ENCODE measurements at places on chromosomes 1 and 21. TPM values are rescaled to one million over a fixed set of nuclear protein-coding genes. Genes with fewer than 3 reads are reported as not detected.

- no peak for DNase-seq
Observed at GRCh38 chr1:59063501-59063900, 233.4 kb upstream of the FGGY start.

- no peak for DNase-seq
Observed at GRCh38 chr21:28455253-28455600, 537.5 kb downstream of the LTN1 start.

HSD3B2 gene
- polyA plus RNA-seq = 3.0 TPM

DNA sequence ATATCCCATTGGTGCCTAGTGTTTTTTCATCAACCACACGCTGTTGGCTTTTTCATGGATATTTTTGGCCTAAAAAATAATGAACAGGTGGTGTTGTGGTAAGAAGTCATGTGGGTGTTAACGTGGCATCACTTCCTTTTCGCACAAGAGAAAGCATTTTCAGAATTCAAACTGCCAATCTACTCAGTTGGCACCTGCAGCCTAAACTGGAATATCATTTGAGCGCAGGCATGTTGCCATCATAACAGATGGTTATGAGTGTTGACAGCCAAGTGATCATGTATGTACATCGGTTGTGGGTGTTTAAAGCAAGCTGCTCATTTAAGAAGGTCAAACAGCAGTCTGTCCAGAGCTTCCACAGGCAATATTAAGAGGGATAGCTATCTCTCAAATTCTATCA lies 1963.0 kb downstream of the NCAM2 start:
- no peak for DNase-seq

IGSF5 gene
- polyA plus RNA-seq = 1.3 TPM

- DNase-seq = no peak
Observed at GRCh38 chr21:15437883-15438282, 291.9 kb upstream of the USP25 start.

Data from left kidney (tissue), 8 donors.